ENCODE measurements at places on chromosomes 16 and 17.

DNA sequence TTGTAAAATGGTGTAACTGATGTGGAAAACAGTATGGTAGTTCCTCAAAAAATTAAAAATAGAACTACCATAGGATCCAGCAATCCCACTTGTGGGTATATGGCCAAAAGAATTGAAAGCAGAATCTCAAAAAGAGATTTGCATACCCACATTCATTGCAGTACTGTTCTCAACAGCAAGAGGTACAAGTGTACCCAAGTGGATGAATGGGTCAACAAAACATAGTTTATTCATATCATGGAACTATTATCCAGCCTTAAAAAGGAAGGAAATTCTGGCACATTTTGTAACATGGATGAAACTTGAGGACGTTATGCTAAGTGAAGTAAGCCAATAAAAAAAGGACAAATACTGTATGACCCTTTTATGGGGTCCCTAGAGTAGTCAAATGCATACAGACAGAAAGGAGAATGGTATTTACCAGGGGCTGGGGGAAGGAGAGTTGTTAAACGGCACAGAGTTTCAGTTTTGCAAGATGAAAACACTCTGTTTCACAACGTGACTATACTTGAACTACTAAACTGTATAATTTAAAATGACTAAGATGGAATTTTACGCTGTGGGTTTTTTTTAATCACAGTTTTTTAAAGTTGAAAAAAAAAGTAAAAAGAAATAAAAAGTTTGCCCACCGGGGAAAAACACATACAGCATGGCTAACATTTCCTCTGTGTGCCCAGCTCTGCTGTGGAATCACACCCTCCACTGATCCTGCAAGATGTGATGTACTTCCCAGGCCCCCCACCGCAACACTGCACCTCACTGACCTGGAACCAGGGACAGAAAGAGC is 6.1 kb downstream of the TVP23A start:
- no peak for DNase-seq

- no peak for DNase-seq
These were observed 170.6 kb upstream of the CNTNAP4 start for GRCh38 chr16:76106647-76107046.

DNA sequence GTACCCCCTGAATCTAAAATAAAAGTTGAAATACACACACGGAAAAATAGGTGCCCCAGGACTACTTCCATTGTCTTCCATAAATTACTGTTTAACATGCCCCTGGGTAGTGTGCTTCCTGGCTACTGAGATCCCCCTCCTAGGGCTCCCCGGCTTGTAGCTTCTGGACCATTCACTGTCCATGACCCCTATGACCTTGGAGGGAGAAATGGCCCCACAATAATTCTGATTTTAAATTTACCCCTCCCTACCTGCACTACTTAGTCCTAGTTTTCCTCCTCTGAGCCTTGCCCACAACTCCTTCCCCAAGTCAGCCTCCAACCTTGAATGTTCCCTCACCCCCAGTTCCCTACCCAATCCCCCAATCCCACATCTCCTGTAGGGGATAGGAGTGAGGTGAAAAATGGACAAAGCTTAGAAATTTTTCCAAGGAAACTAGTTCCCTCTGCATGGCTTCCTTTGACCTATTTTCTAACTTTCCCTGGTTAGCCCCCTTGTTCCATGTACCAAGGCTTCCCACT is 9.5 kb upstream of the MSL1 start:
- no peak for DNase-seq

GRCh38 chr17:80129006-80129565 is 17.8 kb downstream of the EIF4A3 start:
- no peak for DNase-seq

- DNase-seq: no peak
These were observed 117.0 kb downstream of the RAB11FIP4 start for GRCh38 chr17:31508288-31509094.
